Activated naive CD8-positive, alpha-beta T cell treated with anti-CD3 and anti-CD28 coated beads, Interleukin-2, amount 50 U/mL, for 16 hours (primary cell): ENCODE measurements at places on chromosomes 13 and 19.

GRCh38 chr13:114088234-114088633 lies 44.2 kb downstream of the RASA3 start:
- no peak for DNase-seq

- DNase-seq, result no peak
Observed at GRCh38 chr13:37427843-37428494, 170.6 kb downstream of the POSTN start.

- DNase-seq, result no peak
Observed at GRCh38 chr19:40369797-40370196, 20.2 kb downstream of the HIPK4 start.

GRCh38 chr13:107961849-107962608 lies 253.3 kb downstream of the LIG4 start:
- no peak for DNase-seq

DNA sequence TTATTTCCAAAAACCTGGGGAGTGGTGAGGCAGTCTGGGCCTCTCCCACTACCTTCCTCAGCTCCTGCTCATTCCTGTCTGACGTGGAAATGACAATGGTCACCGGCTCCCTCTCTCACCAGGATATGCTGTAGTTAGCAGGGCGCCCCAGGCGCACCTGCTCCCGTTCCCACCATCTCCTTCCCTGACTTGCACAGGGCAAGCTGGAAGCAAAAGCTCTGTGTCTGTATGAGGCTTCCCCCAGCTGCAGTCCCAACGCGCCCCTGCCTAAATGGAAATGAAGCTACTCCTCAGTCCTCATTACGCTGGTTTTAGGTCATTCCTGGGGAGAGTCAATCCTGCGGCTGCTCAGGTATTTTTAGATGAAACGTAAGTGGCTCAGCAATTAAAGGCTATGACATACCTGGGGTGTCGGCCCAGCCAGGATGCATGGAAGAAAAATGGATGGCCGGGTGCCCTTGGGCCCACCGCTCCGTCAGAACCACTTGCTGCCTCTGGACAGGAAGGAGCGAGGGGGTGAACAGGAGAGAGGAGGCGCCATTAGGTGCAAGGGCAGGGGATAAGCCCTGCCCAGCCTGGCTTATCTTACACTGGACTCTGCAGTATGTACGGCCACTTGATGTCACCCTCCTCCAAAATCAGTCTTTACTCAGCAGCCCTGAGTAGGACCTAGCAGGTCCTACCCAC lies 32.4 kb downstream of the DHRS12 start:
- DNase-seq, result no peak

DNA sequence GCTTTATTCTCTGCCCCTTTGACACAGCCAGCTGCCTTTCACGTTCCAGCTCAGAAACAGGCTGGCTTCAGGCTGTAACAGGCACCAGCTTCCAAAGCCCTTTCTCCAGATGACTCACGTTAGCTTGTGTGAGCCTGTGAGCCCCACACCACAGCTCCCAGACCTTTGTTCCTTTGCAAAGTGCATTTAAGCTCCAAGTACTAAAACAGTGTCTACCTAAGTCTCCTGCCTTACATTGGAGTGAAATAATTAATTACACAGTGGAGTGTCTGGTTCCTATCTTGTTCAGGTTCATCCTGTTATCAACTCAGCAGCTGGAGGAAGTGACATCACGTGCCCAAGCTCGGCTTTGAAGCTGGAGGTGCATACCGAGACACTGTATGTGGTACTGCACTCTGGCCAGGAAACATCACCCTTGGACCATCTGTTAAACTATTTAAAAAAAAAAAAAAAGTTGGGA lies 475.8 kb downstream of the FOXO1 start:
- no peak for DNase-seq

DNA sequence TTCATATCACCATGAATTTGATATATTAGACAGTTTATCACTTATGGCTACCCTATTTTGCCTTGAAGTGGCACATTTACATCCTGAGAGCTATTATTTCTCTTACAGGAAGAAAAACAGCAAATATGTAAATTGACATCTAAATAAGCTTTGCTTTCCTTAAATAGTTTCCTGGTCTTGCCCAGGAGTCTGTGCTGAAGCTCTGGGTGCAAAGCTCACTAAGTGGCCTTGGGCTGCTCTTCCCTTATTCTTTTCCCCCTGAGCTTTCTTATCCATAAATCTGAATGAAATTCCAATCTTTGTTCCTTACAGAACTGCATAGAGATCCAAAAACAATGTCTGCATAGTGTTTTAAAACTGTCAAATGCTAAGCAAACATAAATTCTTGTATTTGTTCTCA lies 56.3 kb downstream of the TNFSF13B start:
- DNase-seq, result no peak

GRCh38 chr13:42270857-42271215 lies 1.1 kb upstream of the AKAP11 start:
- no peak for DNase-seq

GRCh38 chr19:48400018-48400742 lies 6.7 kb downstream of the GRIN2D start:
- DNase-seq, result no peak

DNA sequence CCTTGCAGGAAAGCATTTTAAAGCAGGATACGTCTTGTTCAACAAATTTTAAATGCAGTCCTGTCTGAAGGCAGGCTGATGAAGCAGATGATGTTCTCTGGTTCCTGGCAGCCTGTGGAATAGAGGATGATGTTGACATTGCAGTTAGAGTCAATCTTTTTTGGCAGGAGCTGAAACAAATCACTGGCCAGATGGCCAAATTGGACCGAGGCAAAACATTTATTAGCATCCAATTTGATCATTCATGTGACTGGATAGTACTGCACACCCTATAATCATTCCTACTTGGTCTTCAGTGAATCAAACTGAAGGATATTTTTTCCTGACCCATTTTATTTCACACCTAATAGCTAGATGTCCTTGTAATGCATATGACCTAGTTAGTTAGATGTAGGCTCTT lies 172.2 kb upstream of the SLC10A2 start:
- DNase-seq, result no peak

GRCh38 chr19:10390652-10391286 lies 10.4 kb upstream of the TYK2 start:
- peak; percentile 24 for DNase-seq

DNA sequence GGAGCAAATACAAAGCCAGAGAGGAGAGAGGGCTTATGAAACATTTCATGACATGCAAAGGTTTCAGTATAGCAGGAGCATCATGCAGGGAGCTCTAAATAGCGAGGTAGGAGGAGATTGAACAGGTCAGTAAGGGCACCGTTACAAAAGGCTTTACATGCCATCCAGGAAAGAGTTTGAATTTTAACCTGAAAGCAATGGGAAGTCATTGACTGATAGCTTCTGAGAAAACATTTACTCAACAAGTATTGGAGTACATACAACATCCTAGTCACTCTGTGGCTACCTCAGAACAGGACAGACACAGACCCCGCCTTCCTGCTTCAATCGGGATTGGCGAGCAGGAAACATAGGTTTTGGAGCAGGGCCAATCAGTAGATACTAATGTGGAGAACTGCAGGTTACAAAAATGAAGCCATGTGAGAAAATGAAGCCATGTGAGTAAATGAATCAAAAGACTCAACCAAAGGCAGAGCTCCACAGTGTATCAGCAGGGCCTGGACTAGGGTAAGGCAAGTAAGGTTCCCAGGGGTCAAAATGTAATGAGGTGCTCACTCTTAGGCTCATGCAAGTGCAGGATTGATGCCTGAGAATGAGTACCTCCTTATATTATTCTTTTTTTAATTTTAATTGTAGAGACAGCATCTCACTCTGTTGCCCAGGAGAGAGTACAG lies 46.8 kb upstream of the FNDC3A start:
- no peak for DNase-seq

GRCh38 chr13:41919741-41920487 lies 41.0 kb downstream of the VWA8 start:
- DNase-seq, result no peak

DNA sequence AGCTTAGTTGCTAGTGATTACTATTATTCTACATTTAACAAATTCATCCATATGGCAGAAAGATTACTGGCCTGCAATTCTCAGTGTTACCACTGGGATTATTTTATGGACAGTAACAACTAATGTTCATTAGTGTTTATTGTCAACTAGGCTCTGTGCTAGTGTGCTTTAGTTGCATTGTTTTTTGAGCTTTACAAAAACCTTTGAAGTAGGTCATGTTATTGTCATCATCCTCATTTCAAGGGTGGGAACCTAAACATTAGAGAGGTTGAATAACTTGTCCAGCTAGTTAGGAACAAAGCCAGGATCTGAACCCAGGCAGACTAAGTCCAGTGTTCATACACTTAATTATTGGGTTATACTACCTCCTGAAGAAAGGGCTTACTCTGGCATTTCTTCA lies 27.8 kb upstream of the TDRD3 start:
- no peak for DNase-seq

DNA sequence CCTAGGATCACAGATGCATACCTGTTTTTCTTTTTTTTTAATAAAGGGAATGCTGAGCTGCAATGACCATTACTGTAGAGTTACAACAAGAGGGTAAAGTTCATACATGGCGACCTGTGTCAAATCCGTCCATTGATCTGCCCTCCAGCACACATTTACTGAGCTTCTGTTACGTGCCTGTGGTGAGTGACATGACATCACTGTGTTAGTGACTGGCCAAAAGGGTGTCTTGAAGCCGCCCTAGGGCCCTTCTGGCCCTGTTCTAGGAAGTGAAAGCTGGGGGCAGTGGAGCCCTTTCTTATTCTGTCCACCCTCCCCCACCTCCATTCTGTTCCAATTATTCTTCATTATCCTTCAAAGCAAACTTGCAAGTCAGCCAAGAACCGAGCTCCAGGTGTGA lies 66.3 kb downstream of the ZIC5 start:
- DNase-seq, result no peak

GRCh38 chr13:80224468-80224867 lies 116.5 kb downstream of the SPRY2 start:
- DNase-seq, result no peak

DNA sequence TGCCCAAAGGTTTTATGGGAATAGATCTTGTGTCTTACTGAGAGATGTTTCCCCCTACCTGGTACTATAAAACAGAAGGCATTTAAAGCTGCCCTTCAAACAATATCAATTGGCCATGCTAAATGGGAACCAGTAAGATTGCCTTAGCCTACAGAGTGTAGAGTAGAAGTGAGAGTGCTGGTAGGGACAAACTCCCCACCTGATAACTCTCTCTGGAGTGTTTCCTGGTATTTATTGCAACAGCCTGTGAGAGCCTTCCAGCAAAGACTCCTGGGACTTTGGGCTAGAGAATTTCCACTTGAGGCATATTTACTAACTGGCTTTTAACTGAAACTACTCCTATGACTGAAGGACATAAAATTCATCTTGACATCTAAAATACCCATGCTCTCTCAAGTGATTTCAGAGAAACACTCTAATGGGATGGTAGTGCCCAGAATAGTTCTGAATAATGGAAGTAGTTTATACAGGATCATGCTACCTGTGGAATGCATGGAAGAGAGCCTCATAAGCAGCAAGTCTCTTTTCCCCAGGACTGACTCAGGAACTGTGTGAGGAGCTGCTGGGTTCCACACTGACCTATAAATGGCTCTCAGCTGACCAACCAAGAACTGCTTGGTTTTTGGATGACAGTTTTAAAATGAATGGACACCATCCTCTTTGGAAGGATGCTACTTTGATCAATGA lies 132.7 kb upstream of the SLITRK5 start:
- DNase-seq, result no peak

- DNase-seq, result no peak
Observed at GRCh38 chr13:38902551-38902950, 88.1 kb downstream of the STOML3 start.

DNA sequence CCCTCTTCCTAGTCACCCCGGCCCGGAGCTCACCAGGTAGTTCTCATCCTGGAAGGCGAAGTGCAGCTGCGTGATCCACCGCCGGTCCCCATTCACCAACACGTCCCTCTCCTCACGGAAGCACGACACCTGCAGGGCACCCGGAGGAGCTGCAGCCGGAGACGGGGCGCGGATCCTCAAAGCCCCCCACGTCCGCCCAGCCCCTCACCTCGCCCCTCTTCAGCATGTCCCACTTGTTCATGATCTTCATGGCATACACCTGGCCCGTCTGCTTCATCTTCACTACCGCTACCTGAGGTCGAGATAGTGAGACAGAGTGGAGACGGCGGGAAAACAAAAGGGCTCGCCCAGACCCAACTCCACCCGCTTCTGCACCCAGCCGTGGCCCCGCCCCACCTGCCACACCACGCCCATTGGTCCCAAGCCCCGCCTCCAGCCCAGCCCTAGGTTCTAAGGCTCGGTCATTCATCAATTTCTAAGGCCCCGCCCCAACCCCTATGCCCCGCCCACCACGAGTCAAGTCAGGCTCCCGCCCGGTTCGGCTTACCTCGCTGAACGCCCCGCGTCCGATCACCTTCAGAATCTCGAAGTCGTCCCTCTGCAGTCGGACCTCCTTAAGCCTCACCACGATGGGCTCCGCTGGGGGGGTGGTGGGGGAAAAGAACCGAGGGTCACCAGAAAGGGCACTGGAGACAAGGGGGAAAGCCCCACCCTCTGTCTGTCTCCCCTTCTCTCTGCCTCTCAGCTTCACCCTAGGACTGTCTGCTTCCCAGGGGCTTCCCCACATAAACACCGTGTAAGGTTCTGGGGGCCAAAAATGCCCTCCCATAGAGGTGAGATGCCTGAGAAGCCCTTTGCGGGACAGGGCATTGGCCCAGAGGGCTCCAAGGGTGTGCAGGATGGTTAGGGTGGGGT lies 2.8 kb downstream of the DMPK start:
- peak; percentile 64 for DNase-seq
